Non-pigmented ciliary epithelial cell (primary cell): ENCODE measurements at places on chromosomes 13 and 19.
A peak's percentile ranks its signal among the peaks of the same experiment; 100 is the strongest.

- no peak for DNase-seq
Measured at GRCh38 chr13:40697711-40698110, 31.3 kb upstream of the FOXO1 start.

GRCh38 chr13:67224148-67224846 lies 5.8 kb downstream of the PCDH9 start:
- DNase-seq, result peak; percentile 67

GRCh38 chr19:3159565-3159964 lies 19.0 kb upstream of the S1PR4 start:
- no peak for DNase-seq

DNA sequence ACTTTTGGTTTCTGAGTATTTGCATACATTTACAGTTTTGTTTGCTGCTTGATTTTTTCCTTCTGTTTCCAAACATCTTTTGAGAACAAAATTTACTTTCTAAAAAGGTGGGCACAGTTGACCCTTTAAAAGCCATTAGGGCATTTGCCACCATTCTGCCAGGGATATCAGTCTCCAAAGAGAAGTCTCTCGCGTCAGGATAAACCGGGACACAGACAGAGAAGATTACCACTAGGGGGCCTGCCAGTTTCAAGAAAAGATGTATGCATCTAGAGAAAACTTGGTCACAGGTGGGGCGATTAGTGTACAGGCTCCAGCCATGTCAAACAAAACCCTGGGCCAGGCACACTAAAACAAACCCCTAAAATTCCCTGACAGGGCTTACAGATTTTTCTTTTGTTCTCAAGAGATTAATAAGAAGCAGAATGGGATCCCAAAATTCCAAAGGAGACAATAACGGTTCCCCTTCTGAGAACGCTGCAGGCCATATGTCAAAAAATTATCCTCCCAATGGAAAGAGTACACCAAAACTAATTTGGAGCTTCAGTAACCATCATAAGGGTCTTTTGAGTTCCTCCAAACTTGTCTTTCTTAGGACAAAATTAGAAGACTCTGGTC lies 10.7 kb upstream of the PABPC3 start:
- DNase-seq, result peak; percentile 13

GRCh38 chr13:25372284-25373081 lies 709 bp downstream of the ATP8A2 start:
- no peak for DNase-seq

- DNase-seq, result no peak
Measured at GRCh38 chr19:18488838-18489626, 32.8 kb downstream of the ELL start.

DNA sequence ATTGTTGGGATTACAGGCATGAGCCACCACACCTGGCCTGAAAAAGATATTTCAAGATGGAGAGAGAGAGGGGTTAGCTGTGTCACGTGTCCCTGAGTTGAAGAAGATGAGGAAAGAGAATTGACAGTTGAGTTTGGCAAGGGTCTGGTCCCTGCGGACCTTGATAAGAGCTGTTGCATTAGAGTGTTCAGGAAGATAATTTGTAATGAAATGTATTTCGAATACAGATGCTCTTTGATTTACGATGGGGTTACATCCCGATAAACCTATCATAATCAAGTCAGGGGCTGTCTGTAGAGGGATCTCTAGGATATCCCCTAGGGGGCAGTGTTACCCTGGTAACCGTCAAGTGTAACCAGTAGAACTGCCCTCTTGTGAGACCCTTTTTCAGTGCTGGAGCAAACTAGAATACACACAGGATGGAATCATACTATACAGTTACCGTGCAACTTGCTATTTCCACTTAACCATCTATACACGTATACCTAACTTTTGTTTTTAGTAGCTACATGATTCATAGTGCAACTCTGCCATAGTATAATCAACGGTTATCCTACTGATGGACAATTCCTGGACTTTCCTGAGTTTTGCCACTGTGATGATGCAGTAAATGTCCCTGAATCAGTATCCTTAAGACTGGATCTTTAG lies 1.5 kb upstream of the ELOF1 start:
- DNase-seq, result no peak

DNA sequence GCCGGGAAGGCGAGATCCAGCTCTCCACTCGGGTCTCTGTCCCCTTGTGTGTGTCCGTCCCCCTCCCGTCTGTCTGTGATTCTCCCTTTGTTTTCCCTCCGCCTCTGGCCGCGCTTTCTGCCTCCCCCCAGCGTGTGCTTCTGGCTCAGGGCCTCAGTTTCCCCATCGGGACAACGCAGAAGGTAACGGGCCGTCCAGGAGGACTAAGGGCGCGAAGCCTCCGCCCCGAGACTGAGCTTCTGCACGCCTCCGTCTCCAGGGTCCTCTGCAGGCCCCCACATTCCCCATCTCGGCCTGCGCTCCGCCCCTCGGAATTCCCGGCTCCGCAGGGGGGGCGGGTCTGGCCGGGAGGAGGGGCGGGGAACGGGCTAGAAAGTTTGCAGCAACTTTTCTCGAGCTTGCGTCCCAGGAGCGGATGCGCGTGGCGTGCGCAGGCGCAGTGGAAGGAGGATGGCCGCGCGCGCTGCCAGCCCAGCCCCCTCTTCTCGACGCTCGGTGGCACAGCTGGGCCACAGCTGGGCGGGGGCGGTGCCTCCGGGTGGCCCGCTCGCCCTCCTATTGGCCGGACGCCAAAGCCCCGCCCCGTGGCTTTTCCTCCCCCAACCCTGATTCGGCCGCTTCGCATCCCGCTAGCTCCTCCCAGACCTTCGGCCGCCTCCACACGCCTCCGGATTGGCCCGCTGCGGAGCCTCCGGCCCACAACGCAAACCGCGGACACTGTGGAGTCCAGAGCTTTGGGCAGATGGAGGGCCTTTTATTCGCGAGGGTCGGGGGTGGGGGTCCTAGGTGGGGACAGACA lies at the start of gene SIX5:
SIX5 (minus strand) TSS at position 269 of the 799 bp plus-strand sequence. CDS start 408 bp downstream, outside the sequence.
- peak; percentile 81 for DNase-seq

- DNase-seq, result peak; percentile 19
Measured at GRCh38 chr19:12840091-12841079, 2.1 kb downstream of the MAST1 start.

DNA sequence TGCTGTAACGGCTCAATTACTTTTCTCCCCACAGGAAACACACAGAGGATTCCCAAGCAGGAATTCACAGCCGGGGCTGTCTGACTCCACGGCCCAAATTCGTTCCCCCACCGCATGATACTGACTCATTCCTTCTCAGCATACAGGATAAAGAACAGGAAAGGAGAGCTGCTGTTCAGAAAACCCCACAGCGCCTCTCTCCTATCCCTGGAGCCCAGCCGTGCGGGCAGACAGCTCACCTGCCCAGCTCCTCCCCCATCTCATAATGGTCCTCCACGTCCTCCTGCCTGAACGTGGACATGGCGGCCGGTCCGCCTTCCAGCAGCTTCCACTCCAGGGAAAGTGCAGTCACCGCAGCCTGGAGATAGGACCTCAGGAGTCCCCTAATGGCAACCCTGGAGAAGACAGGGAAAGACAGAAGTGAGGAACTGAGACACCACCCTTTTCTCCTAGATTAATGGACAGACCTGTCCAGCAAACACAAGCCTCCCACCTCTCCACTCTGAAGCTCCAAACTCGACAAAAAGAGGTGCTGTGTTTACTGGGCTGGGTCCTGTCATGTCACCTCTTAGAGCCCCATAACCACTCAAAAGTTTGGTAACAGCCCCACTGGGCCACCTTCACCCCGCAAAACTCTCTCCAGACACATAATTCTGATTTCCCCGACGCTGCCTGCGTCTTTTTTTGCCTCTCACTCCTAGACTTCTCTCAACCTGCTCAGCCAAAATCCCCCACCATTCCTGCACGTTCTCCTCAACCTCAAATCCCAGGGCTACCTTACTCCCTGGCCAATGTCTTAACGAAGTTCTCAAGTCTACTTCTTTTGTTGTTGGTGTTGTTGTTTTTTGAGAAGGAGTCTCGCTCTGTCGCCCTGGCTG lies 1.2 kb downstream of the DAPK3 start:
- DNase-seq, result no peak

GRCh38 chr13:108974686-108975085 lies 345.3 kb downstream of the MYO16 start:
- no peak for DNase-seq

DNA sequence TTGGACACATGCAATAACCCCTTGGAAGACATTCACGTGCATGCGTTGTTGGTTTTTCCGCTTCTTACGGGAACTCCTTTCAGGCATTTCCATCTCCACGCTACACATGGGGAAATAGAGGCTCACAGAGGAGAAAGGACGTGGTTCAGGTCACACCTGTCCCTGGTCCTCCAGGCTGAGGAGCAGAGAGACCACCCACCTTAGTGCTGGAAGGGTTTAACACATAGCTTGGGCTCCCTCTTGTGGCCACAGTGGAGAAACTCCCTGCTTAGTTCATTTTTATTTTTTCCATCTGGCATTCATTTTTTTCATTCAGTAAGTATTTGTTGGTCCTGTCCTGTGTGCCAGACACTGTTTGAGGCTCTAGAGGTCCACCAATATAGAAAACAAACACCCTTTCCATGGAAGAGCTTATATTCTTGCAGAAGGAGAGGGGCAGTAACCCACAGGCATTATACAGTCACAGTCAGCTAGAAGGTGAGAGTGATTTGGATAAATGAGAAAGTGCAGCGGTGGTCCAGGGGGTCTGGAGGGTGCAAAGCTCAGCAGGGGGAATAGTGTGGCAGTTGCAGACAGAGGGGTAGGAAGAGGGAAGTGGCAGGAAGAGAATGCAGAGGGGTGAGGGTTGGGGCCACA lies 24.2 kb upstream of the TTYH1 start:
- DNase-seq, result peak; percentile 23

DNA sequence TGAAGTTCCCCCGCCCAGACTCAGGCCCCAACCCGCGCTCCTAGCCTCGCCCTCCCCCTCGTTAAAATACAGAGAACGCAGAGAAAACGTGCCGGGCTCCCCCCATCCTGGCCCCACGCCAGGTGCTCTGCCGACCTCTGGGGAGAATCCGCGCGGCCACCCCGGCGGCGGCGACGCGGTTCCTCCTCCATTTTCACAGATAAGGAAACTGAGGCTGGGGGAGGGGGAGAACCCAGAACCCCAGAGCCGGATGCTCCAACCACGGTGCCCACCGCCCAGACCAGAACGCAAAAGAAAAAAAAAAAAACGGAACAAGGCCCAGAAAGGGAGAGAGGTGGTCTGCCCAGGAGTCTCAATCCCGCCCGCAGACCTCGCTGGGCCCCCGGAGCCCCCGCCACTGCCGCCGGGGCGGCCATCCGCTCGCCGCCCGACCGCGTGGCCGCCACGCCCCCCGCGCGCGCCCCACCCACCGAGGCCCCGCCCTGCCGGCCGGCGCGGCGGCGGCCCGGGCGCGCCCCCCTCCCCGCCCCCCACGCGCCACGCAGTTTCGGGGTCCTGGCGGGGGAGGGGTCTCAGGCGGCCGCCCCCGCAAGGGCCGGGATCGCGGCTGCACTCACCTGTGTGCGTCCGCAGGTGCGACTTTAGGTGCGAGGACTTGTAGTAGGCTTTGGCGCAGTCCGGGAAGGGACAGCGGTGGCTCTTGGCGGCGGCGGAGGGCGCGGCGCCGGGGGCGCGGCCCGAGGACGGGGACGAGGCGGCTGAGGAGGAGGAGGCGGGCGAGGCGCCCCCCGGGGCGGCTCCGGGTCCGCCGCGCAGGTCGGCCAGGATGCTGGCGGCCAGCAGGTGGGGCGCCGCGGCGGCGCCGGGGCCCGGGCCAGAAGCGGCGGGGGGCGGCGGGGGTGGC lies 703 bp downstream of the KLF16 start:
- no peak for DNase-seq

DNA sequence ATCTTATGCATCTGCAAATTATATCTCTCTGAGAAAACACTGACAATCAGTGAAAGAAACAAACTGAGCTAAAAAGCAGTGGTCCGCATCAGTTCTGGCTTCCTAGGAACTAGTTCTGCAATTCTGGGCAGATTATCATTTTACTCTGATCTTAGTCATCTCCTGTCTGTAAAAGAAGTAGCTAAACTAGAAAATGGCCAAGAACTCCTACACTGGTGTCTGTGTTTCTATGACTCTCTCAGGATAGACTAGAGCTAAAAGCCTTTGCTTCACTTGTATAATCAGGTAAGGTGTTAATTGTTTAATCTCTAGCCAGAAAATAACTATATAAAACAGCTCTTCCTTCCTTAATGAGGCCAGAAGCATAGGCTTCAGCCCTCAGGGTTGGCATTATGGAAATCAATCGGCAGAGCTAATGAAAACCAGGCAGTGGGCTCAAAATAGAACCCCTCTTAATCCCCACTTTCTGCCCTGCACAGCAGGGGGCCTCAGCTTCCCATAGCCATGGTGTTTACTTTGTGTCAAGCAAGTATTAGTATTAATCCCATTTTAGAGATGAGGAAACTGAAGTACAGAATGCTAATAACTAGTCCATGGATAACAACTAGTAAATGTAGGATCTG lies 459.2 kb downstream of the FGF14 start:
- DNase-seq, result no peak

- no peak for DNase-seq
Measured at GRCh38 chr19:3145909-3146676, 10.3 kb downstream of the GNA15 start.

DNA sequence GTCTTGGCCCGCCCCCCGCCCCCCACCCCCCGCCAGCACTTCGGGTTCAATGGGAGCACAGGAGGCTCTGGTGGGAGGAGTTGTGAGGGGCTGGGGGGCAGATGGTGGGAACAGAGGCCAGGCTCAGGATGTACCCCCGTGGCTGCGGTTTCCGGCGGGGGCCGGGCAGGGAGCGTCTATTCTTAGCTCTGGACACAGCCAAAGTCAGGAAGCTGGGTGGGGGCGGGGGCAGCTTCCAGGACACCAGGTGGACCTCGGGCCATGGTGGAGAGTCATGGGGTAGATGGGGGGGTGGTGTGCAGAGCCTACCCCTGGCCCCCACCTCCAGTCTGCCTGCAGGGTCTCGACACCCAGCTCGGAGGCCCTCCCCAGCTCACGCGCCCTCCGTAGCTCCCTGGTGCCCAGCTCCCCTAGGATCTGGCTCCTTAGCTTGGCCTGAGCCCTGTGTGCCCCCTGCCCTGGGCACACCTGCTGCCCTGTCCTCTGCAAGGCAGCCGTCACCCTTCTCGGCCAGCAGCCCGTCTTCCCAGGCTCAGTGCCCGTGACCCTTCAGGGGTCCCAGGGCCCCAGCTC lies 2.2 kb upstream of the TBXA2R start:
- DNase-seq, result no peak

DNA sequence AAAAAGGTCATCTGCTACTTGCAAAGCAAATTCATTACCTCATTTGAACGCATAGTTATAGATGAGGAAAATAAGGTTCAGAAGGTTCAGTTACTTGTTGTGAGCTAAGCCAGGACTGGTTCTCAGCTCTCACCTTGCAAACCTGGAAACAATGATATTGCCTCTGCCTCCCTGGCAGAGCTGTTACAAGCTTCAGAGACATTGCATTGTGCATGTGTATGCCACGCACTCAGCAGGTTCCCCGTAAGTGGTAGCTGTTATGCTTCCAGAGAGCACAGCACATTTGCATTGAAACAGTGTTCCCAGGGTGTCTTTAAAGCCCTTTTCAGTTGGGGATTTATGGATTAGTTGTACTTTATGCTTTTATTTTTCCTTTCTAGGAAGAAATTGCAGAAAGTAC lies 80.6 kb downstream of the DGKH start:
- no peak for DNase-seq

GRCh38 chr13:88369866-88370265 lies 698.7 kb downstream of the SLITRK5 start:
- no peak for DNase-seq

DNA sequence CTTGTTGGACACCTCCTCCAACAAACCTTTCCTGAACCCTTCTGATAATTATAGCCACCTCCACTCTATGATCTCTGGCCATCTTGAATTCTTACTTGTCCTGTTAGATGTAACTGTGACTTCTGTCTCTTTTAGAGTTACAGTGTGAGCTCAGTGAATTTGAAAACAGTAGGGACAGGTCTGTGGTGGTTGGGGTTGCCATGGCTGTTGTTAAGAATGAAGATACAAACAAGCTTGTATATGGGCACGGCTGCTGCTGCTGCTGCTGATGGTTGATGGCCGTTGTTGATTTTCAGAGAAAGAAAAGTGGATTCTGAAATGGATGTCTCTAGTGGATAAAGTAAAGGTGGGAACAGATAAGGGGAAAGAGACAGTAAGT lies 101.5 kb downstream of the STARD13 start:
- no peak for DNase-seq
